ENCODE measurements at places on chromosomes 5 and 9.

- DNase-seq = peak; percentile 81
Observed at GRCh38 chr5:79514391-79515105, 614 bp upstream of the HOMER1 start.

DNA sequence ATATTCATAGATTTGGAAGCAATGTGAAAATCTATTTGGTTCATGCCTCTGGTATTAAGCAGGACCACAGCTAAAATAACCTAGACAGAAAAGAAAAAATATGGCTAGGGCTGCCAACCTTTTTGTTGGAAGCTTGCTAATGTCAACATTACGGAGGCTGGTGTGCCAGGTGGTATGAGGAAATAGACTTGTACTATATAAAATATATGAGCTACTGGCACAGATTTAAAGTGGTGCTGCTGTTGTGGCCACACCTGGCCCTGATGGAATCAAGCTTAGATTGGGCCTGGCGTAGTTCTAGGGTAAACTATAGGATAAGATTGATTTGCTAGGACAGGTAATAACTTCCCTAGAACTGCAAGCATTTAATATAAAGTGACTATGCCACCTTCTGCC lies 10.6 kb upstream of the PARP8 start:
- DNase-seq = no peak

DNA sequence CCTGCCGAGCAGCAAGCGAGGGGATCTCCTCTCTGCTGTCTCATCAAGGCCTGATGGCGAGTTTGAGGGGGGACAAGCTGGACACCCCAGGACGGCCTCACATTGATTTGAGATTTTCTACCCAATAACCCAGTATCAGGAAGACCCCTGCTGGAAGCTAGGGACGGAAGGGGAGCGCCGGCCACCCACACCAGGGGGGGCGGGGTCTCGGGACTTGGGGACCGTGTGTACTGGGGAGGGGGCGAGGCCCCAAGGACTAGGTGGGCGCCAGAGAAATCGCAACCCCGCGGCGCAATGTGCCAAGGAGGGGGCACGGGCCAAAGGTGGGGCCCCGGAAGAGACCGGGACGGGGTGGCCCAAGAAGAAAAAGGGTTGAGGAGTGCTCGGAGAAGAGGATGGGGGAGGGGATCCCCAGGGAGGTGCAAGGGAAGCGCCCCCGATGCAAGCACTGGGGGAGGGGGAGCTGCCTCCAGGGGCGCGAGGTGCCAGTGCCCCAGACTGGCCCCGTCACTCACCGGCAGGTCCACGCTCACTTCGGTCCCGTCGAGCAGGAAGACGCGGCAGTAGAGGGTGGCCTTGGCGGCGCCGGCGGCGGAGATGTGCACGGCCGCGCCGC lies 1.1 kb downstream of the EPB41L4B start:
- no peak for DNase-seq

- no peak for DNase-seq
Observed at GRCh38 chr9:137050570-137050969, 3.3 kb downstream of the ENTPD2 start.

GRCh38 chr5:77322406-77322805 lies 111.9 kb downstream of the PDE8B start:
- DNase-seq = no peak

Data from stimulated activated CD4-positive, alpha-beta T cell treated with anti-CD3 and anti-CD28 coated beads, TNF-alpha, amount 100 ng/mL, for 24 hours (primary cell).